ENCODE measurements at places on chromosomes 5 and 9.

- peak; percentile 55 for DNase-seq
These were observed 12.9 kb downstream of the TCF7 start for GRCh38 chr5:134127376-134127861.

- no peak for DNase-seq
These were observed 32.3 kb upstream of the CDK5RAP2 start for GRCh38 chr9:120612218-120612617.

- no peak for DNase-seq
These were observed 153.1 kb upstream of the OTULINL start for GRCh38 chr5:14428302-14429081.

GRCh38 chr5:93577854-93578812 is 2.9 kb downstream of the NR2F1-AS1 start:
- DNase-seq: no peak

- DNase-seq: no peak
These were observed 72.9 kb downstream of the ANGPTL2 start for GRCh38 chr9:127049581-127049980.

- DNase-seq: no peak
These were observed 90.7 kb downstream of the CACNA1B start for GRCh38 chr9:137968235-137968634.

DNA sequence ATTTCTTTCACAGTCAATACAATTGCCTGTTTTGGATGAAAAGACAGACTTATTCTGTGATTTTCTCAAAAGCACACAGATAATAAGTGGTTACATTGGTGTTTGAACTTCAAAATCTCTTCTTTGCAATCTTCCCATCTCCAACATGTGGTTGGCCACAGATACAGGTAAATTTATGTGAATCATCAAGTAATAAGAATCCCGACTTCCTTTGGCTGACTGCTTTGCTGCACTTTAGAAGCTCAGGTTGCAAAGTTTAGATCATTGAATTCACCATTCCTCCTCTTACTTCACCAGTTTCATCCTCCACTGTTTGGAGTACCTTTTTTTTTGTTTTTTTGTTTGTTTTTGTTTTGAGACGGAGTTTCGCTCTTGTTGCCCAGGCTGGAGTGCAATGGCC is 56.5 kb upstream of the ADRB2 start:
- DNase-seq: no peak

DNA sequence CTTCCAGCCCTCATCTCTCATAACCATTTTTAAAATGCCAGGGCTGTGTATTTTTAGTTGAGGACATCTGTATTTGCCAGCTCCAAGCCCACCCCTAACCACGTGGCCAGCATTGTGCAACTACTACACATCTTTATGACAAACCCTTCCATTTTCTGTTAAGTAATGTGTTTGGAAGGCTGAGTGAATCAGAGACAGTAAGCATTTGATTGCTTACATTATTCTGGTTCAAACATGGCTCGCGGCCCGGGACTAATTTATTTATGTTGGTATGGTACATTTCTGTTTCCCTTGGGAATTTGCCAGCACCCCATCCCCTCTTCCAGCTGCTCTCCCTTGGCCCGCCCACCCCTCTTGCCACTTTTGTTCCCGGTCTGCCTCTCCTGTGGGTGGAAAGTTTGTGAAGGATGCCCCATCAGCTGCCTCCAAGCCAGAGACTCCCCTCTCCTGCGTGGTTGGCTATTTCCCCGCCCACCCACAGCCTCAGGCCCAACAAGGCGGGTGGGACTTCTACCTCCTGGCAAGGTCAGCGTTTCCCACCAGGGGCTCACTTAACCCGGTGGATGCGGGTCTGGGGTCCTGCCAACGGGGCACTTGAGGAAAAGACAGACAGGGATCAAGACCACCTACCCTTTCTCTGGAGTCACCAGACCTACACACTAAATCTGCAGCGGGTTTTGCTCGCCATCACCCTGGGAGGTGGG is 162.2 kb downstream of the HSD17B3 start:
- DNase-seq: no peak

GRCh38 chr9:78479441-78479840 is 182.5 kb downstream of the PSAT1 start:
- no peak for DNase-seq

DNA sequence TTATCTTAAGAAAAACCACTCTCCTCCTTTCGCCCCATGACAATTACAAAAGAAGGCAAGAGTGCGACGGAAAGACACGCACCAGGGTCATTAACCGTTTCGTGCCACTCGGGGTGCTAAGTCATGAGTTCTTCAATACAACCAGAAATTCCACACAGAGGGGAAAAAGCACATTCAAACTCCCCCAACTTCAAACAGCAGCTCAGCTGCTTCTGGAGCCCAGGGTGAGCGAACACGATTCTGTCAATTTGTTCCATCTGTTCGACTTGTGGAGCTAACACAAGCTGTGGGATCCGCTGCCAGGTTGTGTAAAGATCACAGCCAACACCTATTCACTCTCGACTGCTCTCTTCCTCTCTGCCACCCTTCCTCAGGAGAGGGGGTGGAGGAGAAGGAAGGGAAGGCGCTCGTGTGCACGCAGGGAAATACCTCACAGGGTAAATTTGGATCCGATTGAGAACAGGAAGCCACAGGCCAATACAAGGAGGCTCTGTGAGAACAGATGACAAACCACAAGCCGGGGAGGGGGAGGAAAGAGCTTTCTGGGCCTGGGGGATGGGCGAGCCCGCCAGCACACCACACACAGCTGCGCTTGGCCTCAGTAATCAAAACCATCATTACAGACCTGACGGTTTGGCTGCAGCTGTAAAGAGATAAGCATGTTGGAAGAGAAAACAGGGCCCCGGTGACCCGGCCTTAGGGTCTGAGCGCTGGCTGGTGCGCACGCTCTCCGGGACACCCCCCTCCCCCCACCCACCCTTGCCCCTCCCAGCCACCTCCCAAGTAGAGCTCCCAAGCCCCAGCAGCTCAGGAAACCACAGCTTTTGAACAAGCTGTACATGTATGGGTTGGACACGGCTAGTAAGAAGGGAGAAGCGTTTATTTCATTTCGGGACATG is 54.3 kb downstream of the PTCH1 start:
- peak; percentile 86 for DNase-seq

DNA sequence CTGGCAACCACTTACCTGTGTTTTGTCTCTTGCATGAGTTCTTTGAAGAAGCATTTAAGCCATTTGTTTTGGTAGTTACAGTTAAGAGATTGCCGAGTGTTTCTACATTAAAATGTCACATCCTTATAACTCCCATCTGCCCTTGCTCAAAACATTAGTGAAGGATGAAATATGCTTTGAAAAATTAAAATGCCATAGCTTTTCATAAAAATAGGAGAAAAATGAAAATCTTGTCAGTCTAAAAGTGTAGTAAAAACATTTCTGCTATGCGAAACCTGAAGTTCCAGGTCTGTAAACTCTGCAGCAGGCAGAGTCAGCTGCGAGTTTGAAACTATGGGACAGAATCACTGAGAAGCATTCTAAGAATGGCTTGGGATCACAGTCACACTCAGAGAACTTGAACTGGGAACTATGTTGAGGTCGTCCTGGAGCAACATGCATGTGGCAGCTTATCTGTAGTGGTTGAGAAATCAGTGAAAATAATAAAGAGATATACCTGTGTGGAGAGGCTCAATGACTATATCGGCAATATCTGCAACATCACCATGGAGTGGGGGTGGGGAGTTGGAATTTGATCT is 67.4 kb downstream of the RASGRF2 start:
- DNase-seq: no peak

DNA sequence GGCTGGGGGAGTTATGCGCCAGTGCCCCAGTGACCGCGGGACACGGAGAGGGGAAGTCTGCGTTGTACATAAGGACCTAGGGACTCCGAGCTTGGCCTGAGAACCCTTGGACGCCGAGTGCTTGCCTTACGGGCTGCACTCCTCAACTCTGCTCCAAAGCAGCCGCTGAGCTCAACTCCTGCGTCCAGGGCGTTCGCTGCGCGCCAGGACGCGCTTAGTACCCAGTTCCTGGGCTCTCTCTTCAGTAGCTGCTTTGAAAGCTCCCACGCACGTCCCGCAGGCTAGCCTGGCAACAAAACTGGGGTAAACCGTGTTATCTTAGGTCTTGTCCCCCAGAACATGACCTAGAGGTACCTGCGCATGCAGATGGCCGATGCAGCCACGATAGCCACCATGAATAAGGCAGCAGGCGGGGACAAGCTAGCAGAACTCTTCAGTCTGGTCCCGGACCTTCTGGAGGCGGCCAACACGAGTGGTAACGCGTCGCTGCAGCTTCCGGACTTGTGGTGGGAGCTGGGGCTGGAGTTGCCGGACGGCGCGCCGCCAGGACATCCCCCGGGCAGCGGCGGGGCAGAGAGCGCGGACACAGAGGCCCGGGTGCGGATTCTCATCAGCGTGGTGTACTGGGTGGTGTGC is at the start of gene RXFP3:
Gene RXFP3, plus strand, starts transcription at position 6 of the 636 bp plus-strand sequence. Its CDS starts 355 bp downstream, at position 361.
- DNase-seq: no peak

- no peak for DNase-seq
These were observed 43.8 kb downstream of the WDR36 start for GRCh38 chr5:111135946-111136345.

GRCh38 chr5:138180183-138180782 is 1.4 kb downstream of the KIF20A start:
- DNase-seq: peak; percentile 56

- no peak for DNase-seq
These were observed 124.1 kb upstream of the RETREG1 start for GRCh38 chr5:16740811-16741392.

- no peak for DNase-seq
These were observed 160.7 kb downstream of the TMEM38B start for GRCh38 chr9:105854783-105855724.

DNA sequence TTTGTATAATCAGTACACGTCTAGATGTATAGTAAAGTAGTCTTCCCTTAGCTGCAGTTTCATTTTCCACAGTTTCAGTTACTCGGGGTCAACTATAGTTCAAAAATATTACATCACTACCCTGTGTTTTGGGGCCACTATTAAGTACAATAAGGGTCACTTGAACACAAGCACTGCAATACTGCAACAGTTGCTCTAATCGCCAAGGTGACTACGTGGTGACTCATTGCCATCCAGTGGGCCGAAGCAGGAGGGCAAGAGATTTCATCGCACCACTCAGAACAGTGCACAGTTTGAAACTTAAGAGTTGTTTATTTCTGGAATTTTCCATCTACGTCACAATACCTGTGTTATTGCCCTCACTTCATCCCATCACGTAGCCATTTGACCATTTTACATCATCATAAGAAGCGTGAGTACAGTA is at the start of gene ARL14EPL:
Gene ARL14EPL, plus strand, starts transcription at position 379 of the 424 bp plus-strand sequence. CDS start 18,994 bp downstream, outside the sequence.
- no peak for DNase-seq

GRCh38 chr9:126945682-126946081 is 31.1 kb downstream of the RALGPS1 start:
- no peak for DNase-seq

- no peak for DNase-seq
These were observed 1.1 kb downstream of the ALDH1A1 start for GRCh38 chr9:72951520-72952380.

GRCh38 chr5:131160134-131160533 is 4.9 kb downstream of the HINT1 start:
- no peak for DNase-seq

- no peak for DNase-seq
These were observed 190.8 kb upstream of the SEMA6A start for GRCh38 chr5:116765441-116765840.

GRCh38 chr5:14599476-14600127 is 18.0 kb downstream of the OTULINL start:
- DNase-seq: no peak

- no peak for DNase-seq
These were observed 262.9 kb downstream of the PIK3R1 start for GRCh38 chr5:68478301-68479095.

- DNase-seq: no peak
These were observed 34.0 kb upstream of the FGF1 start for GRCh38 chr5:142719836-142720370.

DNA sequence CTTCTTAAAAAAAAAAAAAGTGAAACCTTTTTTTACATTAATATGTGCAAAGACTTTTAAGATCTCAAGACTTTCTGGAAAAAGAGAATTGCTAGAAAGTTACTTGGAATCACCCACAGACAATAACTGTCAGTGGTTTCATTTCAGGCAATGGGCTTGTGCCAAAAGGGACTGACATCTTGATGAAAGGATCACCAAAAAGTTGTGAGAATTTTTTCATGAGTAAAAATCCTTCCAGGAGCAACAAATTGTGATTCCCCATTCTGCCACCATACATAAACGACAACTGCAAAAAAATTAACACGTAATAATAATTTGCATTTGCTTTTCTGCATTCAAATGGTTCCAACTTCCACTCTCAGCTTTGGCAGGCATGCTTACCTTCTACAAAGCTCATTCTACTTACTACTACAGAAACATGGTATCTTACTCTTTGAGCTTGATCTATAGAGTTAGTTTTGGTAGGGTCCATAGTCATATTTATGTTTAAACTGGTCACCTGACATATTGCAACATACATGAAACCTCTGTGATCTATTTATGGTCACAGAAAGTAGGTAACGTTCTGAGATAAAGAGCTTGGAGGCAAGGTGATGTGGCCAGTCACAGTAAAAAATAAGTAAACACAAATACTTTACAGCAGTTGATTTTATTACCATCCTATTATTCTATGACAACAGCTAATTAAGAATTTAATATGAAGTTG is 3.0 kb downstream of the NREP start:
- no peak for DNase-seq

DNA sequence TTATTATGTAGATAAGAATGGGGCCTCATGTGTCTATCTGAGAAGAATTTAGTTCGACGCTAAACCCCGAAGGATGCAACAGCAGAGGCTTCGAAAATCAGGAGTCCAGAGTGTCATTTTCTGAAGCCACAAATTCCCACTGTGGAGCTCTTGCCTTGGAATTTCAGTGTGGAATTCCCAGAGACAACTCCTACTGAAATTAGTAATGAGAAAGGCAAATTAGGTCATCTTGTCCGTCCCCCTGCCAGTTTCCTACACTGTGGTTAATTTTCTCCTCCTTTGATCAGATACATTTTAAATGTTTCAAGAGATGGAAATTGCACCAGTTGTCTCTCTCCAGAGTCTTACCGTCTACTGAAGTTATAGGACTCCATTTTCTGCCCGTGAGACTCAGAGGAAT is 633.6 kb downstream of the BNC2 start:
- no peak for DNase-seq

GRCh38 chr5:16547200-16547842 is 69.5 kb downstream of the RETREG1 start:
- no peak for DNase-seq

DNA sequence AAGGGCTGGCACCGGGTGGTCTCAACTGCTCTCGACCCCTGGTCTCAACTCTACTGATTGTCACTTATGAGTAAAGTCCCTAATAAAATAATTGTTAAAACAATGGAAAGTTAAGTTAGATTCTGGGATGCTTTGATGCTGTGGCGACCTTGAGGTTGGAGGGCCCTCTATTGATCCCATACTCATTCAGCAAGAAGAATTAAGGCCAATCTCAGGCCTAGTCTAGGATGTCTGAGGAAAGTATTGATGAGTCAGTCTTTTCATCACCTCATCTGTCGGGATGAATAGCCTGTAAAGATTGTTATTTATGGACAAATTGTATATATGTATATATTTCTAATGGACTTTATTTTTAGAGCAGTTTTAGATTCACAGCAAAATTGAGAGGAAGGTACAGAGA is 50.8 kb downstream of the WDR36 start:
- no peak for DNase-seq

GRCh38 chr9:101376111-101376848 is 8.5 kb downstream of the BAAT start:
- DNase-seq: no peak

All from CD4-positive, alpha-beta T cell treated with Interleukin-10 for 1 hour (primary cell).